ENCODE measurements at places on chromosomes 11 and 22.

GRCh38 chr11:112627588-112628045 is 333.6 kb upstream of the NCAM1 start:
- DNase-seq, result no peak

DNA sequence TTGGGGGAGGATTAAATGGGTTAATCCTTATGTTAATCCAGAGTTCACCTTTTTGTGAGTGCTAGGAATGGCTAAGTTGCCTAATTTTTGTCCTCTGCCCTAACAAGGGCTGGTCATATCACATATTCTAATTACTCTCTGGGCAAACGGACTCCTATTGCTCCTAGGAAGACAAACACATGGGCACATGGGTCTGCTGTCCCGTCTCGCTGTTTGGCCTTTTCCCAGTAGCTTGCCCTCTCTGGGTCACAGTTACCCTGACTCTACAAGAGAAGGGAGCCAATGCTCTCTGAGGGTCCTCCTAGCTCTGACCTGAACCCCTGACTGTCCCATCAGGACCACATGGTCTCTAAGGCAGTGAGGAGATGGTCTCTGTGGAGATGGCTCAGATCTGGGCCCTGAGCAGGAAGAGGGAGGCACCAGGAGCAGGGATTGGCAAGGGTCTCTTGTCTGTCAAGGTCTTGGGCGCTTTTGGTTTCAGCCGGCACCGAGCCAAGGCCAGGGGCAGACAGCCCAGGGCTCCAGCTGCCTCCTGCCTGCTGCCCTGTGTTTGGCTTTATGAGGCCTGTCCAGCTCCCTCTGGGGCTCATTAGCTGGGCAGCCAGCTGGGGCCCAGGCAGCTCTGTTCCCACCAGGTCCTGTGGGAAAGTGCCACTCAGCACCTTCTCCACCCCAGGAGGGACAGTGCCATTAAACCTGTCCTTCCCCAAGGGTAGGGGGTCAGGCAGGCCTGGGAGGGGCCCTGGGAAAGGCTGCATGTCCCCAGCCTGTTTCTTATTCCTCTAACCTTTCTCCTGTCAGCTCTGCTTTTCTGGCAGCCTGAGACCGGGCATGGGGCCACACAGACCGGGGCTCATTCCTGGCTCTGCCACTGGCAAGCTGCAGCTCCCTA is 559.9 kb downstream of the MN1 start:
- no peak for DNase-seq

DNA sequence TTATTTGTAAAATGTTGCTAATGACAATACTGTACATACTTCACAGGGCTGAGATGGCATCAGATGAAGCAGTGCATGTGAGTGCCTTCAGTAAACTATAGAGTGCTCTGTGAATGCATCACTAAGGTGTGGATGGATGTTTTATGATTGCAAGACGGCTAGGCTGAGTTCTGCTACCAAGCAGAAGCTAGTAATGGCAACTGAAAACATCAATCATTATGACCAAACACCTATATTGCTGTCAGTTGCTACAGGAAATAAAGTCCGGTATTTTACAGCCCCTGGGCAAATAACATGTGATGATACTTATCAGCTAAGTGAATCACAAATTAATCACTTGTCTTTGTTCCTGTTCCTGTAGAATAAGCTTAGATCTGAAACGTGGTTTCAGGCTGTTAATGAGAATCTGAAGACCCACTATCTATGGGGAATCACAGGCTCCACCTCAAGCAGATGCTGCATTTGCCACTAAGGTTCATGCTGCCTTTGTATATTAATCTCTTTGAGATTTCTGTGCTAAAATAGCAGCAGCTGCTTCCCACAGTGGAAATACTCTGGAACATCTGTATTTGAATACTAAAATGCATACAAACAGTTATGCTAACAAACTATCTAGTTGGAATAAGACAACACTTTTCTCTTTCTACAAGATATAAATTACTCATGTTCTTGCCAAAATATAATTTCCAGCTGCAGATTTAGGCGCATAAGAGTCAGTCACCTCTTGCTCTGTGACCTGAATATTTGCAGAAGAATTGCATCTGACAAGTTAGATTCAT is 254.0 kb upstream of the PITPNB start:
- DNase-seq, result no peak

DNA sequence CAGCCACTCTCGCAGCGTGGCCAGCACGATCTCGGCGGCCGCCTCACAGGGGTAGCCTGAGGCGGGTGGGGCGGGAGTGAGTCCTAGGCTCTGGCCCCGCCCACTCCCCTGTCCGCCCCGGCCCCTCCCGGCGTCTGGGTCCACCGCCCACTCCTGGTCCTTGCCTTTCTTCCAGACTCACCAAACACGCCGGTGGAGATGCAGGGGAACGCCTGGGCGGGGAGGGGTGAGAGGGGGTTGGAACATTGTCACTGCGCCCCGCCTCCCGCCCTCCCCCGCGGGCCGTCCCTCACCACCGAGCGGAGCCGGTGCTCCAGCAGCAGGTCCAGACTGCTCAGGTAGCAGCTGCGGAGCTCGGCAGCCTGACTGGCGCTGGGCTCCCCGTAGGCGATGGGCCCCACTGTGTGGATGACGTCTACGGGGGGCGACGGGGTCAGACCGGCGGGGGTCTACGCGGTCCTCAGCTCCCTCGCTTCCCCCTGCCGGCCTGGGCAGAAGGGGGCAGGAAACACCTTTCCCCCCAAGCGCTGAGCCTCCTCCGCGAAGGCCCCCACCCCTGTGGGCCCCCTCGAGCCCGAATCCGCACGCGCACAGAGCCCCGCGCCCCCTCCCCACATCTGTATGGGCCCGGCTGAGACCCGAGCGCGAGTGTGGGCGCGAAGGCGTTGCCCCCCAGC is 13.2 kb downstream of the OTUB1 start:
- DNase-seq, result no peak

DNA sequence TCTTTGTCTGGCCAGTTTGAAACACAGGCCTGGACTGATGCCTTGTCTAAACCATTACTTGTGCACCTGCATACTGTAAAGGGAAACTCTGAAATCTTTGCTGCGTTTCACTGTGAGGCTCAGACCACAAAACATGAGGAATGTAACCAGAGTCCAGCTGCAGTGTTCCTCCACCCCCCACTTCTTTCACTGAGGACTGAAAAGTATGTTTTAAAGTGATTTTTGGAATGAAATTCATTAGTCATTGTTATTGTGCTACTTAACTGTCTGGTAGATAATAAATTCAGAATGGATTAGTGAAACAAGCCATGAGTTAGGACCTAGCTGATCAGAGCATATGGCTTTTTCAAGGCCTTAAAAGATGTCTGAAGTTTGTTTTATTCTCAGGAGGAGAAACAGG is 181.2 kb downstream of the WNT11 start:
- DNase-seq, result peak; percentile 43

GRCh38 chr22:43164636-43165035 is 13.3 kb downstream of the TSPO start:
- DNase-seq, result no peak

- DNase-seq, result no peak
Measured at GRCh38 chr11:70313945-70314344, 43.5 kb downstream of the PPFIA1 start.

GRCh38 chr11:69368119-69368880 is 74.3 kb downstream of the MYEOV start:
- DNase-seq, result no peak

DNA sequence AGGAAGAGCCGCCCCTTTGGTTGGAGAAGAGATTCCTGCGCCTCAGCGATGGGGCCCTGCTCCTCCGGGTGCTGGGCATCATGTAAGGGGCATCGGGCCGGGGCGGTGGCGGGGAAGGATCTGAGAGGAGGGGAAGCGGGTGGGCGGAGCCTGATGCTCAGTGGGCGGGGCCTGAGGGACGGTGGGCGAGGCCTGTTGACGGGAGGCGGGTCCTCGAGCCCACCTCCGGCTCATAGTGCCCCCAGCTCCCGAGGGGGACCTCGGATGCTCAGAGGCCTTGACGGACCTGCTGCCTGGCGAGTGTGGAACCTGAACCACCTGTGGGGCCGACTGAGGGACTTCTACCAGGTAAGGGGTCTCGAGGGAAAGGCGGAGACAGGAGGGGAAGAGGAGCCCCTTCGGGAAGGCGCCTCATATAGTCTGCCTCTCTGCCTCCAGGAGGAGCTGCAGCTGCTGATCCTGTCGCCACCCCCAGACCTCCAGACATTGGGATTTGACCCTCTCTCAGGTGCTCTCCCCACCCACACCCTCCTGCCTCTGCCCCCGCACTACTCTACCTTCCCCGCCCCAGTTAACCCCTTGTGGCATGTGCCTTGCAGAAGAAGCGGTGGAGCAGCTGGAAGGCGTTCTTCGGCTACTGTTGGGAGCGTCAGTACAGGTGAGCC is 799 bp downstream of the CCDC88B start:
- DNase-seq, result no peak

- DNase-seq, result no peak
Measured at GRCh38 chr11:67307545-67308001, 4.2 kb downstream of the SSH3 start.
